Activated T-helper 1 cell treated with Interleukin-2 at 50 U/mL for 16 hours (primary cell): ENCODE measurements at places on chromosomes 7 and 10.

- DNase-seq, result no peak
Measured at GRCh38 chr7:28862595-28863272, 95.4 kb downstream of the TRIL start.

- DNase-seq, result no peak
Measured at GRCh38 chr7:69198250-69198649, 400.0 kb upstream of the AUTS2 start.

- no peak for DNase-seq
Measured at GRCh38 chr10:27225642-27226257, 14.8 kb downstream of the ACBD5 start.

GRCh38 chr10:114561008-114561523 is 97.0 kb downstream of the ABLIM1 start:
- DNase-seq, result no peak

DNA sequence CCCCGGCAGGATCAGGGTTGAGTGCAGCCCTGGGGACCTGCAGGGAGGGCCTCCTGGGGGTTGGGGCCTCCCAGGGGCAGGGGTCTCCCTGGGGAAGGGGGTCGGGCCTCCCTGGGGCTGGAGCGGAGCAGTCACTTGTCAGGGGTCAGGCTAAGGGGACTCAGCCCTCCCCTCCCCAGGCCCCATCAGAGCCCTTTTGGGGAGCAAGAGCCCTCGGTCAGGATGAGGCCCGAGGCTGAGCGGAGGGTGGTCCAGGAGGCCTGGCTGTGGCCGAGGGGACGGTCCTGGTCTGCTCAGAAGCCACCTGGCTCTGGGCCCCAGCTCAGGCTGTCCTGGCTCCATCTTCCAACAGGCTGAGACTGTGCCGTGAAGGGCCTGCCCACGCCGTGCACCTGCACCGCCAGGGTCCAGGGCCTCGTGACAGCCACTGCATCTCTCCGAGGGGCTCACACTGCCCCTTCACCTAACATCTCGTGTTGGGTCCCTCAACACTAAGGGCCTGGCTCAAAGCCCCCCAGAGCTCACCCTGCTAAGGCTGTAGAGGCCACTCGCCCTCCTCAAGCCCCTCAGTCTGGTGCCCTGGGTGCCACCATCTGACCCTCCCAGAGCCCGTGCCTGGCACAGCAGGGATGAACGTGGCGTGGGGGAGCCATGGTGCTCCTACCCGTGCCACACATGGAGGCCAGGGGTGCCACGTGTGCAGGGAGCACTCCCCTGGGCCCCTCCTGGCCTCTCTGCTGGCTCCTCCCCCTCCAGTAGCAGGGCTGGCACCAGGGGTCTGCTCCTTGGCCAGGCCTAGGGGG is 12.9 kb downstream of the BHLHA15 start:
- no peak for DNase-seq

DNA sequence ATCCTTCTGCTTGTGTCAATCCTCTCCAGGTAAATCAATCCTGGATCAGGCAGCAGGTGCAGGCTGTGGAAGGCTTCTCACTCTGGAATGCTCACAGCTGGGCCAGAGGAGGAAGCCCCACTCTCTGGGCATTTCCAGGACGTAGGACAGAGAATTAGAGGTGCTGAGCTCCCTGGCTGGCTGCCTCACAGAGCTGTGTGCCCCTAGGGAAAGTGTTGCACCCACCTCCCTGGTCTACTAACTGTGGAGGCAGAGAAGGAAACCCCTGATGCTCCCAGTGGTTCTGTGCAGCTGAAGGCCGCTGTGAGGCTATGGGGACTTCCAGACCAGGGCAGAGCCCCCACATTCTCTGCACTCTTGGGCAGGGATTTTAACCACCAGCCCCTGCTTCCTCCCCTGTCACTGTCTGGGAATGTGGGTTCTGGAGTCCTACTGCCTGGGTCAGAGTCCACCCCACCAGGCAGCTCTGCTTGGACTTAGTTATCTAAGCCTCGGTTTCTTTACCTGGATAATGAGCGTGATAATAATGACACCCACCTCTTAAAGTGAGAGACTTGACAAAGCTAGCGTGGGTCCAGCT is 73.5 kb upstream of the EEPD1 start:
- no peak for DNase-seq

DNA sequence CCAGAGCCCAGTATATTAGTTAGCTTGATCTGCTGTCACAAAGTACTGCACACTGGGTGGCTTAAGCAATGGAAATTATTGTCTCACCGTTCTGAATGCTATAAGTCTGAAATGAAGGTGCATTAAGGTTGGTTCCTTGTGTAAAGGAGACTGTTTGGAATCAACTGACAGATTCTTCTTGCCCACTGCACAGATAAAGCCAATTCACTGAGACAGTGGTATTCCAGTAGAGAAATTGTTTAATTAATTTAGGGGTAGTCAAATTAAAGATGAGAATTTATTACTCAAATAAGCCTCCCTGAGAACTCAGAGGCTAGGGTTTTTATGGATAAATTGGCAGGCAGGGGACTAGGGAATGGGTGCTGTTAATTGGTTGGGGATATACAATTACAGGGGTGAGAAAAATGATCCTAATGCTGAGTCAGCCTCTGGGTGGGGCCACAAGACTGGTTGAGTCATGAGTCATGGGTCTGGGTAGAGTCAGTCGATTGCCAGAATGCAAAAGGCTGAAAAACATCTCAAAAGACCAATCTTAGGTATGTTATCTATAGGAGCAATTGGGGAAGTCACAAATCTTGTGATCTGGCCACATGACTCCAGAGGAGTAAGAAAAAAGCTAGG is 23.5 kb upstream of the SAMD9L start:
- no peak for DNase-seq

- no peak for DNase-seq
Measured at GRCh38 chr7:30302656-30303311, 18.4 kb downstream of the ZNRF2 start.

GRCh38 chr10:70735161-70735560 is 50.0 kb downstream of the TBATA start:
- DNase-seq, result no peak

- no peak for DNase-seq
Measured at GRCh38 chr10:93947055-93947454, 46.7 kb upstream of the PLCE1 start.

- DNase-seq, result no peak
Measured at GRCh38 chr10:109875828-109876821, 47.2 kb downstream of the XPNPEP1 start.

- DNase-seq, result no peak
Measured at GRCh38 chr10:29217292-29217738, 71.6 kb upstream of the LYZL1 start.

DNA sequence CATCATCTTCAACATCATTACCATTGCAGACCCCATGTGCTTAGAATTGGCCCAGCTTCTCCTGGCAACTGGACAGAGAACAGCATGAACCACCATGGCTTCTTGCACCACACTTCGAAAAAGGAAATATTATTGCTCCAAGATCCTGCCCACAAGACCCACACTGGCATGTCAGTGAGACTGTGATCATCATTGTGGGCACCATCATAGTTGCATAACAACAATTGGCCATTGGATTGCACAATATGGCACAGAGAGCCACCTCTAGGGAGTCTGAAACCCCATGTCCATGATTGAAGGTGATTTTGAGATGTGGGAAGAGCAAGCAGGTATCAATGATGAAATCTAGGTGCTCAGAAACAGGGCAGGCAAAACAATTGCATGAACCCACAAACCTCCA is 918.9 kb downstream of the GRID1 start:
- no peak for DNase-seq

GRCh38 chr10:129870961-129871621 is 93.0 kb downstream of the EBF3 start:
- DNase-seq, result no peak

DNA sequence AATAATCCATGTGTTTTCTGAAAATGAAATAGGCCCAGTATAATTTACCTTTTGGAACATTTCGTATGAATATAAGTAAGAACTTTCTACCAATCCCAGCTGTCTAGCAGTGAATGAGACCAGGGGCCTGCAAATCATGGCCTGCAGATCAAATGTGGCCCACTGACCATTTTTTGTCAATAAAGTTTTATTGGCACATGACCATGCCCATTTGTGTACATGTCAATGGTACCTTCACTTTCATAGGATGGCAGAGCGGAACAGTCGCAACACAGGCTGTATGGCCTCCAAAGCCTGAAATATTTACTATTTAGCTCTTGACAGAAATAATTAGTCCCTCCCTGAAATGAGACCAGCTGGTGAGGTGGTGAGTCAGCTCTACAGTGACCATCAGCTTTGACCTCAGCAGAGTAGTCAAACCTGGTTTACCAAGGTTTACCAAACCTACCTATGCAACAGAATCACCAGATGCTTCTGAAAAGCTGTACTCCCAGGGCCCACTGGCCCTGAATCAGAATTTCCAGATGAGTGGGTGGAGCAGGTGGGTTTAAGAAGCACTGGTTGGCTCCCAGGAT is 13.8 kb upstream of the C10orf90 start:
- no peak for DNase-seq

- no peak for DNase-seq
Measured at GRCh38 chr7:17472518-17472917, 174.1 kb downstream of the AHR start.
